H9 (cell line): ENCODE measurements at places on chromosomes 2 and 18.

GRCh38 chr2:144553379-144553778 lies 33.5 kb upstream of the ZEB2 start:
- DNase-seq: no peak

- no peak for DNase-seq
Observed at GRCh38 chr2:225894236-225894980, 494.9 kb downstream of the NYAP2 start.

- DNase-seq: no peak
Observed at GRCh38 chr2:73564986-73565385, 77.2 kb downstream of the NAT8 start.

GRCh38 chr2:105487142-105488069 lies 88.6 kb upstream of the FHL2 start:
- DNase-seq: no peak

- no peak for DNase-seq
Observed at GRCh38 chr2:121085801-121086200, 199.2 kb downstream of the TFCP2L1 start.

- no peak for DNase-seq
Observed at GRCh38 chr2:75710220-75710576, 517 bp downstream of the GCFC2 start.

DNA sequence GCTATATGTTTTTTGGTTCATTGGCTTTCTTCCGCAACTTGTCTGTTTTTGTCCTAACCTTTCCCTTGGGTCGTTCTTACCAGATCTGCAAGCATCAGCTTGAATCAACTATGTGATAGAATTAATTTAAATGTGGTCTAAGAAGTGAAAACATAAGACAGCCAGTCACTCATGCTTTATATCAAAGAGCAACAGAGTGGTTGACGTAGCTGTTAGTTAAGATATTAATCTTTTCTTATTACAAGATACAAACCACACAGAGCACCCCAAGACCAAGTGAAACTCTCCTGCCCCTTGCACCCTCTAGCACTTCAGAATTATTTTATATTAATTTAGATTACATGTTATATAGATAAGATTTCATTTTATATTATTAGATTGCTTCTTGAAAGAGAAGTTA lies 15.2 kb downstream of the IL18RAP start:
- no peak for DNase-seq

- DNase-seq: no peak
Observed at GRCh38 chr18:36905571-36905970, 76.6 kb downstream of the KIAA1328 start.

- peak; percentile 18 for DNase-seq
Observed at GRCh38 chr2:230896346-230897115, 28.5 kb downstream of the GPR55 start.

- DNase-seq: no peak
Observed at GRCh38 chr2:183998041-183998796, 600.1 kb upstream of the ZNF804A start.

DNA sequence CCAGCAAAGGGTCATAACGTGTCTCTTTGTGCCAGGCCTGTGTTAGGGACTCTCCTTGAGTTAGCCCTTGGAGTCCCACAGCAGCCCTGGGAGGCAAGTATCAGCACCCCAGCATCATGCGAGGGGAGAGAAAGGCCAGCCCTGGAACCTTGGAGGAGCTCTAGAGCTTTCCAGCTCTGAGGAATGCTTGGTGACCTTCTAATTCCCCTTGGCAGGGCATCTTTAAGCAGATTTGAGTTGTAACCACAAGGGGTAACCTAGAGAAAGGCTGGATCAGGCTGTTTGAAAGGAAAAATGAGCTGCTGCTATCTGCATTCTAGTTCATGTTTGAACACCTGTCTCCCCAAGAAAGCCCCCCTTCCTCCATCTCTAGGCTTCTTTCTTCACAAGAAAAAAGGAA lies 23.8 kb upstream of the ODC1 start:
- DNase-seq: no peak

- no peak for DNase-seq
Observed at GRCh38 chr18:31245820-31246219, 72.1 kb upstream of the DSG1 start.

- DNase-seq: no peak
Observed at GRCh38 chr2:85275984-85276540, 51.7 kb downstream of the TGOLN2 start.

DNA sequence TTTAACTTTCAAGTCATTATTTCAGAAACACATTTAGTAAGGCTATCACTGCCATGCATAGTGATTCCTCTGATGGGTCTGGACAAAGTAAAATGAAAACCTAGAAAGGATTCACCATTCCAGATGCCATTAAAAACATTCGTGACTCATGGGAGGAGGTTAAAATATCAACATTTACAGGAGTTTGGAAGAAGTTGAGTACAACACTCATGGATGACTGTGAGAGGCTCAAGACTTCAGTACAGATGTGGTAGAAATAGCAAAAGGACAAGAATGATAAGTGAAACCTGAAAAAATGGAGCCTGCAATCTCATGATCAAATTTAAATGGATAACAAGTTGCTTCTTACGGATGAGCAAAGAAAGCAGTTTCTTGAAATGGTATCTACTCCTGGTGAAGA lies 5.8 kb upstream of the TWSG1 start:
- no peak for DNase-seq

DNA sequence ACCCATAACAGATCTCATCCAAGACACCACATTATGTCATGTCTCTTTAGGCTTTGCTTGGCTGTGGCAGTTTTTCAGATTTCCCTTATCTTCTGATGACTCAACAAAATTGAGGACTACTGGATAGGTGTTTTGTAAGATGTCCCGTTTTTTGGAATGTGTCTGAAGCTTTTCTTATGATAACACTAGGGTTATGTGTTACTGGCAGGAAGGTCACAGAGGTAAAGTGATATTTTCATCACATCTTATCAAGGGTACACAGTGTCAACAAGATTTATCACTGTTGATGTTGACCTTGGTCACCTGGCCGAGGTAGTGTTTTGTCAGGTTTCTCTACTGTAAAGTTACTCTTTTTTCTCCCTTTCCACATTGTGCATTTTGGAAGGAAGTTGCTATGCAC lies 44.8 kb upstream of the UPP2 start:
- no peak for DNase-seq
